Esophagus muscularis mucosa (tissue), 4 donors: ENCODE measurements at places on chromosomes 1 and 21. TPM values are rescaled to one million over a fixed set of nuclear protein-coding genes. Genes with fewer than 3 reads are reported as not detected.

Gene LAMTOR5
- total RNA-seq, result 76.0 TPM

DNA sequence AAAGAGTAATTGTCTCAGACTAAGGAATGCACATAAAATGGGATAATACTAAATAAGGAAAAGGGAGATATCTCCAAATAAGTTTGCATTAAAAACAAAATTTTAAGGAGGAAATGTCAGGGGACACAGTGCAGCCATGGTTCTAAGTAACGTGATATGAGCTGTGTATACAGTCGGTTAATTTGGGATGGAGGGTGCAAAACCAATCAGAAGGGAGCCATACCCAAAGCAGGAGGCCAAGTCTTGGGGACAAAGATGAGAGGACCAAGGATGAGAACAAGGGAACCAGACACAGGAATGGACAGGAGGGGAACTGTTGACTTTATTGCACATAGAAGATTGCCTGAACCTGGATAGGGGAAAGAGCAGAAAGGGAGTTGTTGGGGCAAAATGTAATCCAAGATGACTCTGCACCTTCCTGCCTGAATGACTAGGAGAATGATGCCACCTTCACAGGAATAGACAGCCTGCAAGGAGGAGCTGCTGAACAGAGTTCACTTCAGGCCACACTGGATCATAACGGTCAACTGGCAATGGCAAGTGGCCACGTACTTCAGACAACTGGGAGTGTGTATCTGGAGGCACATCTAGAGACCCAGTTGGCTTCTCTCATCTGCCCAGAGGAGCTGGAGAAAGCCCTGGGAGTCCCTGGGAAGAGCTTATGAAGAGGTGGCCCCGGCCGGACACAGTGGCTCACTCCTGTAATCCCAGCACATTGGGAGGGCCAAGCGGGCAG, 22.0 kb upstream of the BOLA1 start:
- DNase-seq, result no peak

Gene IARS2
- total RNA-seq, result 54.8 TPM

Gene LCK
- 2.8 TPM for total RNA-seq

Gene OR6K3
- total RNA-seq, result not detected

GRCh38 chr1:234899041-234899729, 229.5 kb downstream of the TOMM20 start:
- no peak for DNase-seq

- no peak for DNase-seq
These were observed 77.1 kb upstream of the IPO9 start for GRCh38 chr1:201751872-201752271.

GRCh38 chr1:43558346-43558841, 27.7 kb downstream of the PTPRF start:
- DNase-seq, result no peak

- no peak for DNase-seq
These were observed 105.6 kb upstream of the PLXNA2 start for GRCh38 chr1:208349694-208350330.

GRCh38 chr21:37787456-37787855, 128.8 kb downstream of the KCNJ6 start:
- no peak for DNase-seq

- no peak for DNase-seq
These were observed 24.1 kb downstream of the IFFO2 start for GRCh38 chr1:18932387-18932786.

Gene DIRAS3
- total RNA-seq, result 1.7 TPM

DNA sequence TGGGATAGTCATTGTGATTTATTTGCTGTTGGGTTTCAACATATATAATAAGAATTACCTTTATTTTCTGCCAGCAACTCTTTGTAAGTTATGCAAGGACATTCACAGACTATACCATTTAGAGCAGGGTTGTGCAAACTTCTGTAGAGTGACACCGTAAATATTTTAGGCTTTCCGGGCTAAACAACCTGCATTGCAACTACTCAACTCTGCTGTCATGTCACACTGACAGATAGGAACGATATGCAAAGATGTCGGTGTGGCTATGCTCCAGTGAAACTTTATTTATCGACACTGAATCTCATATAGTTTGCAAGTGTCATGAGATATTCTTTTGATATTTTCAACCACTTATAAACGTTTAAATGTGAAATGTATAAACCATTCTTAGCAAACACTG, 210.4 kb downstream of the BACH1 start:
- no peak for DNase-seq

Gene DENND2D
- 4.0 TPM for total RNA-seq

GRCh38 chr1:159598196-159598595, 10.6 kb downstream of the APCS start:
- no peak for DNase-seq

DNA sequence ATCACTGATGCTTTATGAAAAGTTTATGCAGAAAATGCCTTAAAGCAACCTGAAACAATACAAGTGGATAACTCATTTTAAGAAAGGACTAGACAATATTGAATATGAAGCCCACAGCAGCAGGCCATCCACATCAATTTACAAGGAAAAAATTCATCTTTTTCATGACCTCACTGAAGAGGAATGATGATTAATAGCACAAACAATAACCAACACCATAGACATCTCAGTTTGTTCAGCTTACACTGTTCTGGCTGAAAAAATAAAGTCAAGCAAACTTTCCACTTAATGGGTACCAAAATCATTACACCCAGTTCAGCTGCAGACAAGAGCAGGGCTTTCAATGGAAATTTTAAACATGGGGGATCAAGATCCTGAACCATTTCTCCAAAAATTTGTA, 380.6 kb upstream of the NEGR1 start:
- DNase-seq, result no peak

DNA sequence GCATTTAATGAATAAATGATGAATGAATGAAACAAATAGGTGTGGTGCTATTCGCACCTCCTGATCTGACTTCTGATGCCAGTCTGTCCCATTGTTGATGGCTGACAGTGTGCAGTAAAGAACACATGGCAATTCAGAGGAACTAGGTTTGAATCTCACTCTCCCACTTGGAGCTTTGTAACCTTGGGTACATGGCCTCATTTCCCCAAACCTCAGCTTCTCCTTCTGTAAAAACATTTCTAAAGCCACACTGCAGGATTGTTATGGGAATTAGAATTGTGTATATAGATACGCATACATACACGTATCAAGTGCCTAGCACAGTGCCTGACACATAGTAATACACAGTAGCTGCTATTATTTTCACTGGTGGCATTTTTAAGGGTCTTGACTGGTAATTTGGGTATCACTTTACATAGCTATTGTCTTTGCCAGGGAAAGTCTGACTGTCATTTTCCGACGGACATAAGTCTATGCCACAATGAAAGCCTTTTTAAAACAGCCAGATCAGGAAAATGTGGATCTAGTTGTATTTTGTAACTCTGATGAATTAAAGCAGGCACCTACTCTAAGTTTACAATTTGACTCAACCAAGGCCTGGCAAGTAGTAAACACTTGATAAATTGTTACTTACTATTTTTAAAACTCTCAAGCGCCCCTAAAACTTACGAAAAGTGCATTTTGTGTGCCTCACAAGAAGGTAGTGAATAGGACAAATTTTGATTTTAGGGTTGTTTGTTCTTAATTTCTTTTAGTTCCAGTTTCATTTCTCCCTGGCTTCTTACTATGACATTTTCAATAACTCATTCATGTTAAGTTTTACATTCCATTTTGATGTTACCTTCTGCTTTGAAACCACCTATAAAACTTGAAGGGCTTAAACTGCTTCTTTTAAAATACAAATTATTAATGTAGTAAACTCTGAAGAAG, 164.4 kb downstream of the SDCCAG8 start:
- DNase-seq, result no peak

- no peak for DNase-seq
These were observed 83.4 kb upstream of the NEGR1 start for GRCh38 chr1:72365693-72366092.

Gene ADCY10
- total RNA-seq, result under 0.01 TPM

DNA sequence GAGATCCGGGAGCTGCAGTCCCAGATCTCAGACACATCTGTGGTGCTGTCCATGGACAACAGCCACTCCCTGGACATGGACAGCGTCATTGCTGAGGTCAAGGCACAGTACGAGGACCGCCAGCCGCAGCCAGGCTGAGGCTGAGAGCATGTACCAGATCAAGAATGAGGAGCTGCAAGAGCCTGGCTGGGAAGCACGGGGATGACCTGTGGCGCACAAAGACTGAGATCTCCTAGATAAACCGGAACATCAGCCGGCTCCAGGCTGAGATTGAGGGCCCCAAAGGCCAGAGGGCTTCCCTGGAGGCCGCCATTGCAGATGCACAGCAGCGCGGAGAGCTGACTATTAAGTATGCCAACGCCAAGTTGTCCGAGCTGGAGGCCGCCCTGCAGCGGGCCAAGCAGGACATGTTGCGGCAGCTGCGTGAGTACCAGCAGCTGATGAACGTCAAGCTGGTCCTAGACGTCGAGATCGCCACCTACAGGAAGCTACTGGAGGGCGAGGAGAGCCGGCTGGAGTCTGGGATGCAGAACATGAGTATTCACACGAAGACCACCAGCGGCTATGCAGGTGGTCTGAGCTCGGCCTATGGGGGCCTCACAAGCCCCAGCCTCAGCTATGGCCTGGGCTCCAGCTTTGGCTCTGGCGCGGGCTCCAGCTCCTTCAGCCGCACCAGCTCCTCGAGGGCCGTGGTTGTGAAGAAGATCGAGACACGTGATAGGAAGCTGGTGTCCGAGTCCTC, 25.5 kb downstream of the ETV3L start:
- peak; percentile 92 for DNase-seq

Gene CNIH3
- 0.83 TPM for total RNA-seq
